ENCODE measurements at places on chromosomes 1 and 21.

DNA sequence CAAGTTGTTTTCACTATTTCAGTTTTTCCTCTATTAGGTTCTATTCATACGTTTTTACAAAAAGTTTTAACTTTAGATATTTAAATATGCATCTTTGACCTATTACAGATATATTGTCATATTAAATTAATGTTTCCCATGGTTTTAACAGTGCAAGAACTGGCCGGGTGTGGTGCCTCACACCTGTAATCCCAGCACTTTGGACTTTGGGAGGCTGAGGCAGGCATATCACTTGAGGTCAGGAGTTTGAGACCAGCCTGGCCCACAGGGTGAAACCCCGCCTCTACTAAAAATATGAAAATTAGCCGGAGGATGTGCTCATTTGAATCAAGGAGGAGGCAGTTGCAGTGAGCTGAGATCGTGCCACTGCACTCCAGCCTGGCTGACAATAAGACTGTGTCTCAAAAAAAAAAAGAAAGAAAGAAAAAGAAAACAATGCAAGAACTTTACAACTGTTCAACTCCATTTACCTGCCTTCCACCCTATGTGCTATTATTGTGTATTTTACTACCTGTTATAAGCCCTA, 19.8 kb upstream of the TINAGL1 start:
- DNase-seq: no peak
- H3K36me3 ChIP-seq: no peaks in the 10 kb centered on the region
- H3K4me3 ChIP-seq: no peak overlapping the region
- H3K4me1 ChIP-seq: no peaks in the 10 kb centered on the region
- no peaks in the 10 kb centered on the region for H3K27me3 ChIP-seq

DNA sequence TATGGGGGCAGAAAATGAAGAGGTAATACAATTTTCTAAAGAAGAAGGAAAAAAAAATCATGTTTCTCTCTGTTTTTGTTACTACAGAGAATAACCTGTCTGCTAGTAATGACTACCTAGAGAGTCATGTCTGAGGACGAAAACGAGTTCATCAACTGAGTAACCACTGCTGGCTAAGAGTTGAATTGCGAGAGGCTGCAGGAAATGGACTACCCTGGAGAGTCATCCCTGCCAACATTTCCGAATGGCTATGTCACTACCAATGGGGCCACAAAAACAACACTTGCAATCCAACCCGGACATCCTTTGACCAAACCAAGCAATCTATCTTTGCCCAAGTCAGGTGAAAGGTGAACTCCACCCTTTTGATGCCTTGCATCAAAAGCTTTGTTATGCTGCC, 120.6 kb downstream of the FCRL5 start:
- no peaks in the 10 kb centered on the region for H3K27me3 ChIP-seq
- no peaks in the 10 kb centered on the region for H3K36me3 ChIP-seq
- DNase-seq: no peak
- H3K4me1 ChIP-seq: no peaks in the 10 kb centered on the region

GRCh38 chr1:116711263-116711840, 42.9 kb upstream of the CD2 start:
- no peaks in the 10 kb centered on the region for H3K36me3 ChIP-seq
- no peak for DNase-seq
- peak overlapping the region; percentile 18 for H3K27ac ChIP-seq
- peaks cover 34% of the 10 kb centered on the region for H3K4me1 ChIP-seq

- H3K36me3 ChIP-seq: peaks cover 6% of the 10 kb centered on the region
- H3K27me3 ChIP-seq: no peaks in the 10 kb centered on the region
- no peak overlapping the region for H3K27ac ChIP-seq
- H3K4me1 ChIP-seq: no peaks in the 10 kb centered on the region
- DNase-seq: no peak
- H3K4me3 ChIP-seq: no peak overlapping the region
These were observed 23.8 kb downstream of the MAST2 start for GRCh38 chr1:45827256-45827655.

Measured in glutamatergic neuron (in vitro differentiated cells).